Naive thymus-derived CD4-positive, alpha-beta T cell (primary cell): ENCODE measurements at places on chromosomes 2 and 18.
A peak's percentile ranks its signal among the peaks of the same experiment; 100 is the strongest.

GRCh38 chr2:165560377-165560988, 91.0 kb downstream of the CSRNP3 start:
- no peaks in the 10 kb centered on the region for H3K27me3 ChIP-seq
- no peak overlapping the region for H3K27ac ChIP-seq
- no peak overlapping the region for H3K4me3 ChIP-seq
- no peak for DNase-seq
- H3K36me3 ChIP-seq: no peaks in the 10 kb centered on the region
- H3K4me1 ChIP-seq: no peaks in the 10 kb centered on the region

DNA sequence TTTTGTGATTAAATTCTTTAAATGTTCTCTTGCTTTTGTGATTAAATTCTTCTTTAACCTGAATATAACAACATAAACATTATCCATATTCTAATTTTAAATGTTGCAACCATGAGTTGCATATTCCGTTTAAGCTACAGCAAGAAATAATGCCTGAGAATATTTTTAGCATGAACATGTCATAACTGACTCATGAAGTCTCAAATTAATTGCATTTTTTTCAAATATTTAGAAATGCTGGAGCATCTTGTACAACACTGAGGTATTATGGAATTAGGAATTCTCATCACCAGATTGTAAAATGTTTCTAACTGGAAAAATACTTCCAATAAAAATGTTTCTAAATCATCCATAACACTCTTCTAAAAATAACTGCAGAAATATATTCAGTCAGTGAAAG, 14.7 kb downstream of the ROCK2 start:
- H3K4me3 ChIP-seq: no peak overlapping the region
- H3K36me3 ChIP-seq: no peaks in the 10 kb centered on the region
- H3K27me3 ChIP-seq: no peaks in the 10 kb centered on the region
- H3K4me1 ChIP-seq: no peaks in the 10 kb centered on the region

GRCh38 chr2:32591669-32592463, 36.0 kb upstream of the TTC27 start:
- no peak overlapping the region for H3K27ac ChIP-seq
- no peak overlapping the region for H3K4me3 ChIP-seq
- peak; percentile 5 for DNase-seq
- no peaks in the 10 kb centered on the region for H3K36me3 ChIP-seq
- peaks cover 5% of the 10 kb centered on the region for H3K4me1 ChIP-seq
- no peaks in the 10 kb centered on the region for H3K27me3 ChIP-seq

DNA sequence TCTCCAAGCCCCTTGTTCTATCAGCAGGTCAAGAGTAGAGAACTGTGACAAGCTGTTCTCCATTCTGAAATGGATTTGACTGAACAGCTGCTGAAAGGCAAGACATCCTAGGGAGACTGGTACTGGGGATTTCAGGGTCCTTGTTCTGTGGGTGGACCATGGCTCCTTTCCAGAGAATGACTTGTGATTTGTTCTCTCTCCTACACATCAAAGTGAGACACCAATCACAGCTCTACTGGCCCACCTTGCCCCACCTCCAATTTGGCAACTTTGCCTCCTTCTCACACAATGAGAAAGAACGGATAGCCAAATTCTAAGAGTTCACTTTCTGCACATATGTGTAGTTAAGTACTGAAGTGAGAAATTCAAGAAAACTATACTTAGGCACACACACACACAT, 67.4 kb downstream of the BCL11A start:
- DNase-seq: no peak
- no peak overlapping the region for H3K27ac ChIP-seq
- no peaks in the 10 kb centered on the region for H3K4me1 ChIP-seq
- H3K4me3 ChIP-seq: no peak overlapping the region

GRCh38 chr2:86263956-86264355, 64.7 kb downstream of the MRPL35 start:
- H3K4me1 ChIP-seq: no peaks in the 10 kb centered on the region
- no peak overlapping the region for H3K27ac ChIP-seq
- H3K4me3 ChIP-seq: no peak overlapping the region
- no peaks in the 10 kb centered on the region for H3K36me3 ChIP-seq
- peak; percentile 3 for DNase-seq

DNA sequence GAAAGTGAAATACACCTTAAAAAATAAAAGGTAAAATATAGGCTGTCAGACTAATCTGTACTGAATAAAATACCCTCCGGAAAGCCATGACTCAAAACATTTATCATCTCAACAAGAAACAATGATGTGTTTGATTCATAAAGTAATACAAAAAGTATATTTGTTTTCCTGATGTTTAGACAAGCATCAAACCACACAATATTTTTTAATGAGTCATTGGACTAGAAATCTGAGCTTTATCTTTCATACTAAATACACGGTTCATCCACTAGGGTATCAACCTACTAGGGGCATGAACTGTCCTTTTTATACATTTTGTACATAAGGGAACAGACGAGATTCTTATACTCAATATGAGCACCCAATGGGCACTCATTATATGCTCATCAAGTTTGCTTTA, 31.3 kb downstream of the CD226 start:
- peaks cover 3% of the 10 kb centered on the region for H3K4me1 ChIP-seq
- H3K36me3 ChIP-seq: no peaks in the 10 kb centered on the region
- no peaks in the 10 kb centered on the region for H3K27me3 ChIP-seq
- H3K4me3 ChIP-seq: no peak overlapping the region

- H3K4me1 ChIP-seq: no peaks in the 10 kb centered on the region
- no peak overlapping the region for H3K4me3 ChIP-seq
- no peak overlapping the region for H3K27ac ChIP-seq
- H3K36me3 ChIP-seq: no peaks in the 10 kb centered on the region
- H3K27me3 ChIP-seq: no peaks in the 10 kb centered on the region
Observed at GRCh38 chr2:170255971-170256370, 78.0 kb downstream of the MYO3B start.

DNA sequence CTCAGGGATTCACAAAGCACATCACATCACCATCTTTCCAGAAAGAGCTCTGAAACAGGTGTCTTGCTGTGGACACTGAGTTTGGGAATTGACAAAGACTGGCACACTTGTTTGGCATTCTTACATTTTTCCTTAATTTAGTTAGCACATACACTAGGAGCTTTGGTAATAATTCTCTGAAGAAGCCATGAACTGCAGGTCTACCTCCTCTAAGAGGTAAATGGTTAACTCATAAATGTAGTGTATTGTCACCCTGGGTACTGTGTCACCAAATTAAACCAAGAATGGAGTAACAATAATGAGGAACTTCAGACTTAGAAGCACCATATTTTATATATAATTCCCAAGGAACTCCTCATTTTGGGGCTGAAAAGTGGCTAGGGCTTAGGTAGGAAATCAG, 22.6 kb downstream of the EIF4E2 start:
- no peak for DNase-seq
- H3K36me3 ChIP-seq: peaks cover 4% of the 10 kb centered on the region
- no peak overlapping the region for H3K4me3 ChIP-seq
- no peaks in the 10 kb centered on the region for H3K27me3 ChIP-seq
- no peaks in the 10 kb centered on the region for H3K4me1 ChIP-seq
- H3K27ac ChIP-seq: no peak overlapping the region

- DNase-seq: no peak
- H3K27me3 ChIP-seq: no peaks in the 10 kb centered on the region
- H3K36me3 ChIP-seq: no peaks in the 10 kb centered on the region
- H3K4me1 ChIP-seq: no peaks in the 10 kb centered on the region
Observed at GRCh38 chr2:168316073-168316440, 68.7 kb upstream of the STK39 start.

DNA sequence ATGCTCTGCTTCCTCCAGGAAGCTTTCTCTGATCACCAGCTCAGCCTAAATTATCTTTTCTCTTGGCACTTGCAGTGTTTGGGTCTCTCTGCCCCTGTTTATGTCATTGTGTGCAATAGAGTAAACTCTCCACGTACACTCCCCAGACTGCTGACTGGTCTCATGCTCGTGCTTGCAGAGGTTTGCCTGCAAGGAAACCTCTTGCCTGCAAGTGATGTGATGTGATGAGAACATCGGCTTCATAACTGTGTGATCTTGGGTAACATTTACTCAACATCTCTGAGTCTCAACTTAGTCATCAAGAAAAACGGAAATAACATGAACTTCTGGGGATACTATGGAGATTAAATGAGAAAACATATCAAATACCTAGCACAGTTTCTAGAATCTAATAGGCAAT, 92.3 kb downstream of the BIN1 start:
- no peaks in the 10 kb centered on the region for H3K27me3 ChIP-seq
- H3K4me3 ChIP-seq: no peak overlapping the region
- H3K27ac ChIP-seq: no peak overlapping the region

DNA sequence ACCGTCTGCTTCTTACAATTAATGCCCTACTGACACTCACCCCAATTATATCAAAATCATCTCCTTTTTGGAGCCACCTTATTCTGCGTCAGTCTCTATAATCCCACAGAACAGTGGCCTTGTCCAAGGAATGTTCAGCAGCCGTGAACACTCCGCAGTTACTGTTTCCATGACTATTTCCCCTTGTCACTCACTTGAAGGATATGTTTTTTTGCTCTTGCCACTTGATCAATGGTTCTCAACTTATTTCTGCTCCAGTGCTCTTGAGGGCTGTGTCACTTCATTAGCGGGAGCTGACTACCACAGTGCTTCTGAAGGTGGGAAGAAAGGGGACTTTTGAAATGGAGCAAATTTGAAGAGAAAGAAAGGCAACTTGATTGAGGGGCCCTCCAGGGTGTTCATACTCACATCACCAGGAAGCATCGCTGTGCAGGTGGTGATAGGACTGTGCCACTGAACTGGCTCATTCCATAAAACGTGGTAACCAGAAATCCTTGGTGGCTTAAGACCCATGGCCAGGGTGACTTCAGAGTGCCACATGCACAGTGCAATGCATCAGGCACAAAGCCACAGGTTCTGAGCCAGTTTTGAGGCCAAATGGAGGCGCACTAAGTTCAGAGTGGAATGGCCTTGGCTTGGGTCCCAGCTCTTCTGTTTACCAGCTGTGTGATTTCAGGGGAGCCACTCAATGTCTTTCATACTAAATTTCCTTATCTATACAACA, 320.6 kb upstream of the RAB12 start:
- DNase-seq: no peak
- no peak overlapping the region for H3K27ac ChIP-seq
- no peaks in the 10 kb centered on the region for H3K27me3 ChIP-seq

- H3K36me3 ChIP-seq: no peaks in the 10 kb centered on the region
- H3K4me3 ChIP-seq: no peak within 1 kb of the TSS
- no peak for DNase-seq
Observed at GRCh38 chr2:110732422-110733413, at the start of gene ACOXL. Gene ACOXL (plus strand): TSS chr2:110732573. CDS start chr2:110768390, 35,817 bp downstream.

DNA sequence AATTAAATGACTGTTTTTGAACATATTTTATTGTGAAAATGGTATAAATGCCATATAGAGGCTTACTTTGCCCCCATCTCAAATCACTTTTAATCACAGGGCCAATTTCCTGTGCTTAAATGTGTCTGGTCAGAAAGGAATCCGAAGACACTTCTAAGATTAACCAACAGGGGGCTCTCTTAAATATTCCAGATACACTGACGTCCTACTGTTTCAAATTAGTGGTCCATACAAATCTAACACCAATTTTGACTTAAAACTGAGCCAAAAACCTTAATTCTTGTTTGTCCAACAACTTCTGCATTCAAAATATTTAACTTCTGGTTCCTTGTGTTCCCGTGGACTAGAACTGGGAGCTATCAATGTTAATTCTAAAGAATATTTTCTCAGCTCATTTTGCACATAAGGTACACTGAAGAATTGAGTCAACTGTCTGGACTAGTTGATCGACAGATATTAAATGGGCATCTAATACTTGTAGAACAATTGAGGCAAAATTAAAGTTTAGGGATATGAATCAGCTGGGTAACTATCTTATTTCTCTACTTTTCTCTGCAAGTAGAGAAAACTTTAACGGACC, 557.5 kb downstream of the ARHGAP15 start:
- no peak overlapping the region for H3K27ac ChIP-seq
- H3K36me3 ChIP-seq: no peaks in the 10 kb centered on the region
- no peak overlapping the region for H3K4me3 ChIP-seq
- H3K4me1 ChIP-seq: no peaks in the 10 kb centered on the region

GRCh38 chr2:126715576-126716406, 59.8 kb downstream of the GYPC start:
- H3K4me1 ChIP-seq: no peaks in the 10 kb centered on the region
- H3K36me3 ChIP-seq: no peaks in the 10 kb centered on the region
- DNase-seq: no peak

DNA sequence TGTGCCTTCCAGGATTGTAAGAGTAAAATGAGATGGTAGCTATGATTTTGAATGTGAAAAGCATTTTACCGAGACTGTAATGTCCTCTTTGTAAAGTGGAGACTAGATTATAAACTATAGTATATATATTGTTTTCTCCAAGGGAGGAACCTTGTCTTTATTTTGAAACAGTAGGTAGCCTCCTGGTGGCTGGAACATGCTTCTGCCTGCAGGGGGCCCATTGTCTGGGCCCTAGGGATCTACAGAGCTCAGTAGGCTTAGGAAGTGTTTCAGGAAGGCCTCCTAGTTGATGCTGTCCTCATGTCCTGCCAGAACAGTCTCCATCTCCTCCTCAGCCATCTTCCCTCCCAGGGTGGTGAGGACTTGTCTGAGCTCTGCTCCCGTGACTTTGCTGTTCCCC, 3.0 kb downstream of the PIKFYVE start:
- H3K36me3 ChIP-seq: peaks cover 3% of the 10 kb centered on the region
- no peak overlapping the region for H3K4me3 ChIP-seq
- H3K27ac ChIP-seq: no peak overlapping the region
- H3K4me1 ChIP-seq: peaks cover 16% of the 10 kb centered on the region

DNA sequence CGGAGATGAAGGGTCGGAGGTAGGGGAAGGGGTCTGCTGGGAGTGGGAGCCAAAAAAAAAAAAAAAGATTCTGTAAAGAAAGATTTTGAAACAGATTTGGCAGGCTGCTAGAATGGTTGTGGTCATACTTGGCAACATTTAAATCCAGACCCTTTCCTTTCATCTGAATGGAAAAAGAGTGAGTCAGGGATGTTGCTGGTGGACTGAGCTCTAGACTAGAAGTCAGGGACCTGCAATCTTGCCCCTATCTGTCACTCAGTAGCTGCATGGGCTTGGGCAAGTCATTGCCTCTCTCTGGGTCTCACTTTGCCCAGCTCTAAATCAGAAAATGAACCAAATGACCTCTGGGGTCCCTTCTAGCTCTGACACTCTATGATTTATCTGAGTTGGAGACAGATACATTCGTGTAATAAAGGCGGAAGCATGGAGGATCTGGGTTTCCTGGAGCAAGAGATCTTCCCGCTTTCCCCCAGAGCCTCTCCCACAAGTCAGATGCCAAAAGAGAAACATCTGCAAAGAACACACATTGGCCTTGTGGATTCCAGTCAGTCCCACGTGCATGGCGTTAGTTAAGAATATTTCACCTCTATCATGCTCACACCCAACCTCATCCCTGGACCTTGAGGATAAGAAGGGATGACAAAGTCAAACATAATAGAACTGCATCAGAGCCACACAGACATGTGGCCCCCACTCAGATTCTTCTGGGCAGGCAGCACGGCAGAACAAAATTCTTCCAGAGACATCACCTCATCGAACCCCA, 58.5 kb downstream of the ADD2 start:
- H3K27me3 ChIP-seq: no peaks in the 10 kb centered on the region
- no peak for DNase-seq
- H3K4me1 ChIP-seq: no peaks in the 10 kb centered on the region
- H3K4me3 ChIP-seq: no peak overlapping the region
- H3K27ac ChIP-seq: no peak overlapping the region
